Activated T-helper 1 cell treated with anti-CD3 and anti-CD28 coated beads, Interleukin-12 subunit alpha, Interleukin-12 subunit beta, Interleukin-2, Interleukin-4 antibody, amounts not matched to agents 30 ng/mL and 10 ng/mL and 1 ng/mL, durations not matched to agents 14 hours and 24 hours and 36 hours (primary cell): ENCODE measurements at places on chromosomes 1 and 21. TPM values are rescaled to one million over a fixed set of nuclear protein-coding genes. Genes with fewer than 3 reads are reported as not detected.

GRCh38 chr1:182484067-182484466 is 34.1 kb downstream of the RGSL1 start:
- DNase-seq, result no peak
- no peak overlapping the region for H3K4me3 ChIP-seq
- H3K4me1 ChIP-seq, result no peaks in the 10 kb centered on the region
- peaks cover 7% of the 10 kb centered on the region for H3K27me3 ChIP-seq
- H3K36me3 ChIP-seq, result no peaks in the 10 kb centered on the region

DNA sequence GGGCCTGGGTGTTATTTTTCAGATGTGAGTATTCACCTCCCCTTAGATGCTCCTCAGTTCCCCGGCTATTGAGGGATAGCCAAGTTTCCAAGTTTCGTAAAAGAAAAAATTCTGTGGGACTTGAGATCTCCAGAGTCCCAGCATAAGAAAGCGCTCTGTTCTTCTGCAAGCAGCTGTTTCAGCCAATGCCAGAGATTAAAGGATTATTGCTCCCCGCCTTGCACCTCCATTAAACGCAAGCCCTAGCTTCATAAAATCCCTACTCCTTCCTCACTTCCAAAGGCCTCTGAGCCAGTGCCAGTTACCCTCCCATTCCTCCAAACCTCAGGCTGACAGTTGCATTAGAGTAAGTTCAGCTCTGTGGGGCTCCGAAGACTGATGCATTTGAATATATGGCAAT is 56.4 kb downstream of the CHIA start:
- H3K27me3 ChIP-seq, result peaks cover 6% of the 10 kb centered on the region
- H3K36me3 ChIP-seq, result no peaks in the 10 kb centered on the region
- peaks cover 23% of the 10 kb centered on the region for H3K4me1 ChIP-seq
- H3K27ac ChIP-seq, result peak overlapping the region; percentile 57

Gene C8B
- not detected in 2 replicates for total RNA-seq

GRCh38 chr1:65658122-65658521 is 134.6 kb upstream of the PDE4B start:
- H3K27me3 ChIP-seq, result peaks cover 3% of the 10 kb centered on the region
- no peak overlapping the region for H3K4me3 ChIP-seq
- H3K27ac ChIP-seq, result no peak overlapping the region
- no peak for DNase-seq

DNA sequence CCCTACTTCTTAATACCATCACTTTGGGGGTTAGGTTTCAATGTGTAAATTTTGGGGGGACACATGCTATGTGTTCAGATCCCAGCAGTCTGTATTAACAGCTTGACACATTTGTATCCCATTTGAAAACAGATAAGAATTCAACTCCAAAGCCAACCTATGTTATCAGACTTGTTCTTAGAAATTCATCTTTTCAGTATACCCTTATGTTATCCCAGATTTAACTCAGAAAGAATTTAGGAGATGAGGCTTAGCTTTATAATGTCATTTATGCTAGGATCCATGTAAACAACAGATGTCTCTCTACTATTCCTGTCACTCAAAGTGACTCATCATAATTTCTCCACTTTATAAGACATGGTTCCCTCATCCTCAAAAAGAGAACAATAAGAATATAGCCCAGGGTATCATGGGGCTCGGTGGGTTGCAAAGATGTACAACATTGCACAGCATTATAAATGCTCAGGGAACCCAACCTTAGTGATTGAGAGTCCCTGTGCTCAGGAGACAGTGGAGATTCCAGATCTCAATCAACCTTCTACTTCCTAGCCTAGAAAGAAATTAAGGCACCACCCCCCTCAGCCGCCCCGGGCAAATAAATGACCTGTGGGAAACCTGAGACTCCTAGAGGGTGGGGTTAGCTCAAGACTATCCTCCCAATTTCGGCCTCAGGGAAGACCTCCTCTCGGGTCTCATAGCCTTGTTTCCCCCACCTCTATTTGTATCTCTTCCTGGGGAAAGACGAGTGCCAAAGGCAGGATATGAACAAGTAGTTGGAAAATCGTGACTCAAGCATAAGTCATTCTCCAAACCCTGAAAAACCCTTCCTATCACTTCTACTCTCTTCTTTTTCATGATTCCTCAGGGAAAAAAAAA is 265.1 kb upstream of the CAMK1G start:
- no peak overlapping the region for H3K4me3 ChIP-seq
- H3K27me3 ChIP-seq, result no peaks in the 10 kb centered on the region
- no peak overlapping the region for H3K27ac ChIP-seq
- H3K4me1 ChIP-seq, result no peaks in the 10 kb centered on the region
- no peak for DNase-seq
- H3K36me3 ChIP-seq, result no peaks in the 10 kb centered on the region

Gene ALPL
- not detected in 2 replicates for total RNA-seq

Gene FHAD1
- not detected in 2 replicates for total RNA-seq

DNA sequence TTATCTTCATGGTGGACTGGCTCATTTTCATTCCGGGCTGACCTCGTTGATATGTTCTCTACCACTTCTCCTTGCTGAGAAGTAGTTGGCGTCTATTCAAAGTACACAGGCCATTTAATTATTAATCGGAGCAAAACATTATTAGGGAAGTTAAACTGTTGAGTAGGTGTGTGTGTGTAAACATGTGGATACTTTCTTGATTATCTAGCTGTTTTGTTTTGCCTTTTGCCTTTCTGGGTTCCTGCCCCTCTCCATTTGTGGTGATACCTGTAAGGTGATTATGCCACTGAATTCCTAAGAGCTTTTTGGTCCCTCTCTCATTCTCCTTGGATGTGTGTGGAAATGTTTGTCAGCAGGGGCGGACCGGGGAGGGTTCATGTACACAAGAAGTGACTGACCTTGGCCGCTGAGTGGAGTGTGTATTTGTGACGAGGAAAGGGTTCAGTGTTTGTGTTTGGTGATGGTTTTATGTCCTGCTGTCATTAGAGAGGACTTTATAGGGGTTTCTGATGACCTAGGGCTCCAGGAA is 56.6 kb upstream of the PPP2R5A start:
- peak overlapping the region; percentile 8 for H3K27ac ChIP-seq
- no peak for DNase-seq
- peaks cover 75% of the 10 kb centered on the region for H3K4me1 ChIP-seq
- H3K4me3 ChIP-seq, result no peak overlapping the region

DNA sequence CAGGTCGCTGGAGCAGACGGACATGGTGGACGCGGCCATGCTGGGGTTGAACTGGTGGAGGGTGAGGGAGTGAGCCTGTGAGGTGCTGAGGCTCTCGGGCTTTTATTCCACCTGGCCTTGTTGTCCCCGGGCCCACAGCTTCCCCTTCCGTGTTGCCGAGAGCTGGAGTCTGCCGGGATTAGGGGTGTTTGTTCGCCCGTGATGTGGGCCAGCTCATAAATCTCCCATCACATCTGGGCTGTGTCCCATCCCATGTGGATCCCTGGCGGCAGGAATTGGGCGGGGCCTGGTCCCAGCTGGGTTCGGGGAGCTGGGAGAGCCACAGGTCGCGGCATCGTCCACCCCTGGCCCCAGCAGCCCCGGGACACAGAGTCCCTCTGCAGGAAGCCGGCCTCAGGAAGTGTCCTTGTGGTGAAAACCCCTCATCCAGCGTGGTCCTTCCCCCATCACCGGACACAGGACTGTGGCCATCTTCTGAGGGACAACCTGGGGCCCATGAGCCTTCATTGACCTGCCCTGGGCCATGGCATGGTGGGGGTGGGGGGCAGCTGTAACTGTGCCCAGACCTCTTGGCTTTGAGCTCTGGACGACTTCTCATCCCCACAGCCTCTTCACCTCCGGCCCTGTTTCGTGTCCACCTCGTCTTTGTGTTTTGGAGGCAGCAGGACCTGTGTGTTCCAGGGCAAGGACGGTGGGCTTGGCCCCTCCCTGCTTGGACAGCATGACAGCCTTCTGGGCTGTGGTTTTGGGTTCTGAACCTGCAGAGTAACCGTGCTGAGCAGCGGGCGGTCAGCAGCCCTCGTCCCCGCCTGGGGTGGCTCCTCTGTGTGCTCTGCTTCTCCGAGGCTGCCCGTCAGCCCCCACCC is at the start of gene KRTAP10-6:
TSS of gene KRTAP10-6 (minus strand) at position 60 of the 866 bp plus-strand sequence. CDS start at position 39, 21 bp downstream.
- H3K27me3 ChIP-seq, result peaks cover 8% of the 10 kb centered on the region
- peaks cover 5% of the 10 kb centered on the region for H3K4me1 ChIP-seq
- DNase-seq, result no peak
- no peak within 1 kb of the TSS for H3K27ac ChIP-seq
- no peak within 1 kb of the TSS for H3K4me3 ChIP-seq

DNA sequence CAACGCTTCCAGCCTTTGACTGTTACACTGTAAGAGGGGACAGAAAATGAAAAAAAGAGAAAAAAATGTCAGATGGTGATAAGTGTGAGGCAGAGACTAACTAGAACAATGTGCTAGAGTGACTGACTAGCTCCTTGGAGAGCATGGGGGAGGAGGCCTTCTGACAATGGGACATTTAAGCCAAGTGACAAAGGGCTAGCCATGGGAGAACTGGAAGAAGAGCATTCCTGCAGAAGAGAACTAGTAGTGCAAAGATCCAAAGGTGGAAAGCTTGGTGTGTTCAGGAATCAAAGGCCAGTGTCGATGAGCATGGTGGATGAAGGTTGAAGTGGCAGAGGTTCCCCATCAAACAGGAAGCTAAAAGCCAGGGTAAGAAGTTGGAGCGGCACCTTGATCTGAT is 25.8 kb downstream of the STYXL2 start:
- peaks cover 11% of the 10 kb centered on the region for H3K27me3 ChIP-seq
- no peak for DNase-seq
- H3K36me3 ChIP-seq, result no peaks in the 10 kb centered on the region
- no peak overlapping the region for H3K27ac ChIP-seq
- H3K4me1 ChIP-seq, result peaks cover 13% of the 10 kb centered on the region

DNA sequence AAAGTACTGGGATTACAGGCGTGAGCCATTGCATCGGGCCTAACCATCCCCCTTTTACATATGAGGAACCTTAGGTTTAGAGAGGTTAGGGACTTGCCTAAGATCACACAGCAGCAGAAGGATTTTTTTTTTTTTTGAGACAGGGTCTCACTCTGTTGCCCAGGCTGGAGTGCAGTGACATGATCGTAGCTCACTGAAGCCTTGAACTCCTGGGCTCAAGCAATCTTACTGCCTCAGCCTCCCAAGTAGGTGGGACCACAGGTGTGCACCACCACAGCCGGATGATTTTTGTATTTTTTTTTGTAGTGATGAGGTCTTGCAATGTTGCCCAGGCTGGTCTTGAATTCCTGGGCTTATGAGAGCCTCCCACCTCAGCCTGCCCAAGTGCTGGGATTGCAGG is 2.2 kb upstream of the C1orf167 start:
- DNase-seq, result no peak
- H3K4me1 ChIP-seq, result no peaks in the 10 kb centered on the region
- H3K36me3 ChIP-seq, result no peaks in the 10 kb centered on the region

- H3K36me3 ChIP-seq, result no peaks in the 10 kb centered on the region
- H3K27ac ChIP-seq, result no peak overlapping the region
- no peak for DNase-seq
- peaks cover 16% of the 10 kb centered on the region for H3K4me1 ChIP-seq
Measured at GRCh38 chr1:55380355-55380970, 165.3 kb upstream of the USP24 start.

GRCh38 chr1:93579891-93580290 is 101.7 kb downstream of the BCAR3 start:
- H3K4me1 ChIP-seq, result no peaks in the 10 kb centered on the region
- no peak overlapping the region for H3K27ac ChIP-seq
- no peaks in the 10 kb centered on the region for H3K36me3 ChIP-seq
- no peak for DNase-seq
- peaks cover 1% of the 10 kb centered on the region for H3K27me3 ChIP-seq

Gene NTNG1
- total RNA-seq, result not detected in 2 replicates

DNA sequence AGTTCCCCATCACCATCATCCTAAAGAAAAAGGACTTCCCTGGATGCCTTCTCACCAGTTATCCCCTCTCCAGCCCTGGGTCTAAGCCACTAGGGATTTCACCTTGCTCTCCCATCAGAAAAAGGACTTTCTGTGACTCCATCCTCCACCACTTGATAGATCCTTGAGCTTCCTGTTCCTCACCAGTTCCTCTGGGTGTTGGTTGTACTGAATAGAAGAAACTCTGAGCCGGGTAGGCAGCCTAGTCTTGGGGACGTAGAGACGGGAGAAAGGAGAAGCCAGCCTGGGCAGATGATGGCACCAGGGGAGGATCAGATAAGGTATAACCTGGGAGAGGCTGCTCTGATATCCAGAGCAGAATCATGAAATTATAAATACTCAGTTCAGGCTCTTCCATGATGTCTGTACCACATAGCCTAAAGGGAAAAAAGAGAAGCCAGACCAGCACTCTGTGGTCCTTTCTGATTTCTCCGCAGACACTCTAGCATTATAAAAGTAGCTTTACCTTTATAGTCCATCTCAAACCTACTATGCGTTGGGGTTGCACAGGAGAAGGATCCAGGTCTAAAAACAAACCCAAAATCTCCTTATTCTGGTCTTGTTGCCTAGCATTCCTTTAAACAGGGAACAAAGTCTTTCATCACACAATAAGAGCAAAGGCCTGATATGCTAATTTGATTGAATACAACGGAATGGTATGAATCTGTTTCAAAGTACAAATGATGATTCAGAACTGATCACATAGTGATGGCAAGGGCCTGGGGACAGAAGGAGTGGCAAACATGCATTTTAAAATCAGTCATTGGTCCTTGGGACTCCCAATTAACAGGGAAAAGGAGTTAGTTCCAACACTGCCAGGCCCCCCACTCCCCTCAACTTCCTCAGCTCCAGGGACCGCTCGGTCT is 1.2 kb upstream of the CD34 start:
- DNase-seq, result no peak
- peak overlapping the region; percentile 20 for H3K4me3 ChIP-seq
- no peaks in the 10 kb centered on the region for H3K36me3 ChIP-seq
- H3K4me1 ChIP-seq, result peaks cover 19% of the 10 kb centered on the region
